Stimulated activated CD4-positive, alpha-beta T cell treated with anti-CD3 and anti-CD28 coated beads, Interleukin-4, amount 100 ng/mL, for 4 hours (primary cell): ENCODE measurements at places on chromosomes 1 and 21.

- DNase-seq, result no peak
These were observed 381 bp upstream of the KLHL20 start for GRCh38 chr1:173714441-173714758.

DNA sequence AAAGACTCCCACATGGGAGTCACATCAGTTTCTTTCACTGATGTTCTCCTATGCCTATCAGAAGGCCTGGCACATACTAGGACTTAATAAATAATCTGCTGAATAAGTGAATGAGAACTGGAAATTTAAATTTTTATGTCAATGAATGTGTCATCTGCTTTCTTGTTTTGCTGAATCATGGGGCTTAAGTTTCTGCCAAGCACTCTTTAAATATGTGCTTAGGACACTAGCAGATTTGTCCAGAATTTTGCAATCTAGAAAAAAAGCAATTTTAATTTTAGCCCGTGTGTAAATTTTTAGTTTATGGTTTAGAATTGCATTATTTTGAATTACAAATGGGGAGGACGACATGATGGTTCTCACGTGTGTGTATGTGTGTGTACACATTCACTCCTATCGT lies 803.1 kb downstream of the USP25 start:
- no peak for DNase-seq

- no peak for DNase-seq
These were observed 14.9 kb downstream of the MAP7D1 start for GRCh38 chr1:36170643-36171412.

- no peak for DNase-seq
These were observed 306.4 kb downstream of the DUSP10 start for GRCh38 chr1:221435504-221435904.

GRCh38 chr1:206725109-206725963 lies 40.6 kb downstream of the MAPKAPK2 start:
- peak; percentile 46 for DNase-seq

DNA sequence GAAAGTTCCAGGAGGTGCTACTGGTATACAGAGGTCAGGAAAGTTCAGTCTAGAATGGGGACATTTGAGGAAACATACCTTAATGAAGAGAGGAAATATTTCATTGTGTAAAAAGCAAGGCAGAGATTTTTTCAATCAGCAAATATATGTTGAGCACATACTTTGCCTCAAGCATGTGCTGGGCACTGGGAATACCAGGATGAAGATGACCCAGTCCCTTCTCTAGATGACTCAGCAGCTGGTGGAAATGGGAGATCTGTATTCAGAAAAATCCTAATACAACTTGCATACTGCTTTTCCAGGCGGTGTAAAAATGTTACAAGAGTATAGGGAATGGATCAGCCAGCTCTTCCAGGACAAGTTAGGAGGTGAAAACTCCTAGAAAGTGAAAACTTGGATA lies 229.3 kb downstream of the FGGY start:
- no peak for DNase-seq

GRCh38 chr1:221961532-221962292 lies 219.8 kb upstream of the DUSP10 start:
- peak; percentile 46 for DNase-seq

- no peak for DNase-seq
These were observed 257.7 kb downstream of the FAF1 start for GRCh38 chr1:50702395-50702794.

GRCh38 chr1:2330035-2330434 lies 61.3 kb downstream of the MORN1 start:
- no peak for DNase-seq

DNA sequence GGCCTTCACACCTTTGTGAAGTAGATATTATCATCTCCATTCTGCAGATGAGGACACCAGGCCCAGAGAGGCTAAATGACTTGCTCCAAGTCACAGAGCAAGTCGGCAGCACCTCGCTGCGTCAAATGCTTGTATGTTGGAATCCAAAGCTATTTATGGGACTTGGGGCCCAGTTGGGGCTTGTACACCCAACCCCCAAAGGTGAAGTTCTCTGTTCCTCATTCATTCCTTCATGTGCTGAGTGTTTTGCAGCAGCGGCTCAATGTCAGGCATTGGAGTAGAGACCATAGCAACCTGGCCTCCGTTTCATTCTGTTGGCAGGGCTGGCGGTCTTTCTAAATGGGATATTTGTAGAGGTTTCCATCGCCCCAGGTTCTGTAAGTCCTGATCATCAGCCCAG lies 113.4 kb upstream of the SLC25A33 start:
- no peak for DNase-seq

DNA sequence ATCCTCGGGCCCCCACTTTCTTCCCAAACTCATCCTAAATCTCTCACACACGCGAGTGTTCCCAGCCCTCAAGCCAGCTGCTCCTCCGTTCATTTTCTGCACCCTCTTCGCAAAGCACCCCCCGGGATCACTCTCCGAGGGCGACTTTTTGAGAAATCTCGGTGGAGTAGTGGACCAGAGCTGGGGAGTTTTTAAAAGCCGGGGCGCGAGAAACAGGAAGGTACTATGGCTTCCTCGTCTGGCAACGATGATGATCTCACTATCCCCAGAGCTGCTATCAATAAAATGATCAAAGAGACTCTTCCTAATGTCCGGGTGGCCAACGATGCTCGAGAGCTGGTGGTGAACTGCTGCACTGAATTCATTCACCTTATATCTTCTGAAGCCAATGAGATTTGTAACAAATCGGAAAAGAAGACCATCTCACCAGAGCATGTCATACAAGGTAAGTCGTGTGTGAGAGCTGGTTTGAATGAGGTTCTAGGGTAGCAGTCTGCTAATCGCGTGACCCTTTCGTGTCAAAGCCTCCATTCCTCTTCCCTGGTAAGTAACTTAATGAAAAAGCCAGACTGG lies 800 bp downstream of the DR1 start:
- DNase-seq, result peak; percentile 13

GRCh38 chr1:59703226-59703917 lies 111.4 kb upstream of the HOOK1 start:
- no peak for DNase-seq

- DNase-seq, result no peak
These were observed 7.4 kb upstream of the HYI start for GRCh38 chr1:43460988-43461693.

DNA sequence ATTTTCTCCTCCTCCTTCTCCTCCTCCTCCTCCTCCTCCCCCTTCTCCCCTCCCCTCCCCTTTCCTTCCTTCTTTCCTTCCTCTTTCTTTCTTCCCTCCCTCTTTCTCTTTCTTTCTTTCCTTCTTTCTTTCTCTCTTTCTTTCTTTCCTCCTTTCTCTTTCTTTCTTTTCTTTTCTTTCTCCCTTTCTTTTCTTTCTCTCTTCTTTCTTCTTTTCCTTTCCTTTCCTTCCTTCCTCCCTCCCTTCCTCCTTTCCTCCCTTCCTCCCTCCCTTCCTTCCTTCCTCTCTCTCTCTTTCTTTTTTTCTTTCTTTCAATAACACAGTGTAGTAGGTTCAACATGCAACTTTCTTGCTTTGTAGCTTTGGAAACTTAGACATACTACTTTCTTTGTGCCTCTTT lies 46.3 kb upstream of the ADGRL2 start:
- no peak for DNase-seq

DNA sequence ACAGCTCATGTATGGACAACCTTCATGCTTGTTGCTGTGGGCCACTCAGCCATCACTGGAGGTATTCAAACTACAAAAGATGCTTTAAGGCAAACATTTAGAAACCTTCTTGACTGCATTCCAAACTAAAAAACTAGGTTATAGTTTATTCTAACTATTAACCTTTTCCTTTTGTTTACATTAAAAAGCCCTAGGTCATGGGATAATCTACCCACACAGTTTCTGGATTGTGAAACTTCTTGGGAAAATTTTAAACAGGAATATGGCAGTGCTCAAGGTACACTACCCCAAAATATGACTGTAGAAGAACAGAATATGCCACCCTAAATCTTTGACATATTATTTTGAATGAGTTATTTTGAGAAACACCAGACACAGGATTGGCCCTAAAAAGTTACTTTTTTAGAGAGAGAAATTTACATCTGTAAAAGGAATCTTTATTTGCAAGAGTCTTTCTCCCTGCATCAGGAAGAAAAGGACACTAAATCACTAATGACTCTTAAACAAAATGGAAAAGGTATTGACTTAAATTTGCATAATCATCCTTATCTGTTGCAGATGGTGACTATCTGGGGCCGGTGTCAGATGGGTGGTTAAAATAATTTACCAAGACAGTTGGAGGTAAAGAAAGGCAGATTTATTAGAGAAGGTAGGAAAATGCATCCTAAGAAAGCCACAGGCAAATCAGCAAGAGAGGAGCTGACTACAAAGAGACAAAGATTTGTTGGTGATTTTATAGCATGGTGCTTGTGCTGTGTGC lies 25.1 kb upstream of the NUF2 start:
- DNase-seq, result no peak

GRCh38 chr1:21671915-21672314 lies 2.8 kb upstream of the RAP1GAP start:
- no peak for DNase-seq

DNA sequence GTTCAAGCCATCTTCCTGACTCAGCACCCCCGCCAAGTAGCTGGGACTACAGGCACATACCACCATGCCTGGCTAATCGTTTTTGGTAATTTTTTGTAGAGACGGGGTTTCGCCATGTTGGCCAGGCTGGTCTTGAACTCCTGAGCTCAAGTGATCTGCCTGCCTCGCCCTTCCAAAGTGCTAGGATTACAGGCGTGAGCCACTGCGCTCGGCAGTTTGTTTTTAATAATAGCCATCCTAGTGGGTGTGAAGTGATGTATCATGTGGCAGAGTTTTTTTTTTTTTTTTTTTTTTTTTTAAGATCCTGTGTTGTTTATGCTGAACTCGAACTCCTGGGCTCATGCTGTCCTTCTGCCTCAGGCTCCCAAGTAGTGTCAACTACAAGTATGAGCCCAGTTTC lies 51.8 kb downstream of the SPEN start:
- no peak for DNase-seq

DNA sequence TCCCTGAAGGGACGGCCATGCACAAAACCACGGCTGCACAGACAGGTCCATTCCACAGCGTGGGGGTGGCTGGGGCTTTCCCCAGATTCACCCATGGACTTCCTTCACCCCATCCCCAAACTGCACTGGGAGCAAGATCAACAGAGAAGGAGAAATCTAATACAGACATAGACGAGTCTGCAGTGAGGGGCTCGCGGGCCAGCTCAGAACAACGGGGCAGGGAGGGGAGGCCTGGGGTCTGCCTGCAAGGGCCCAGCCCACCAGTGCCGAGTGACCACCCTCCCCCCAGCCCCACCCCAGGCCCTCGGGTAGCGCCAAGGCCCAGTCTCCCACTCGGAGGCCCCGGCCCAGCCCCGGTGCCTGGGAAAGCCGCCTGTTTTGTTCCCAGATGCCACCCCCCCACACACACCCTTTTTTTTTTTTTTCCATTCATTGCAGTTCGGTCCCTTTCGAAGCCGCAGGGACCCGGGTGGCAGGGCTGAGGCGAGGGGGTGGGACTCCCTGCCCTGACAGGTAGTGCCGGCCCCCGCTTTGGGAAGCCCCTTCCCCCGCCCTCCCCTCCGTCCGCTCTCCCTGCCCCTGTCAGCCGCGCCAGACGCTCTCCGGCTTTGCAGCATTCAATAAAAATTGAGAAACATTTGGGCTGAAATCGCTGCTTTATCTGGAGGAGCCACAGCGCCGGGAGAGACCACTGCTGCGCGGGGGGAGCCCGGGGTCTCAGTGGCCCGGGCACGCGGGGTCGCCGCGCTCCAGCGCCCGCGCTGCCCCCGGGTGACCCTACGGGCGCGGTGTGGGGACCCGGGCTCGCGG lies 543 bp upstream of the EPHB2 start:
- peak; percentile 50 for DNase-seq

DNA sequence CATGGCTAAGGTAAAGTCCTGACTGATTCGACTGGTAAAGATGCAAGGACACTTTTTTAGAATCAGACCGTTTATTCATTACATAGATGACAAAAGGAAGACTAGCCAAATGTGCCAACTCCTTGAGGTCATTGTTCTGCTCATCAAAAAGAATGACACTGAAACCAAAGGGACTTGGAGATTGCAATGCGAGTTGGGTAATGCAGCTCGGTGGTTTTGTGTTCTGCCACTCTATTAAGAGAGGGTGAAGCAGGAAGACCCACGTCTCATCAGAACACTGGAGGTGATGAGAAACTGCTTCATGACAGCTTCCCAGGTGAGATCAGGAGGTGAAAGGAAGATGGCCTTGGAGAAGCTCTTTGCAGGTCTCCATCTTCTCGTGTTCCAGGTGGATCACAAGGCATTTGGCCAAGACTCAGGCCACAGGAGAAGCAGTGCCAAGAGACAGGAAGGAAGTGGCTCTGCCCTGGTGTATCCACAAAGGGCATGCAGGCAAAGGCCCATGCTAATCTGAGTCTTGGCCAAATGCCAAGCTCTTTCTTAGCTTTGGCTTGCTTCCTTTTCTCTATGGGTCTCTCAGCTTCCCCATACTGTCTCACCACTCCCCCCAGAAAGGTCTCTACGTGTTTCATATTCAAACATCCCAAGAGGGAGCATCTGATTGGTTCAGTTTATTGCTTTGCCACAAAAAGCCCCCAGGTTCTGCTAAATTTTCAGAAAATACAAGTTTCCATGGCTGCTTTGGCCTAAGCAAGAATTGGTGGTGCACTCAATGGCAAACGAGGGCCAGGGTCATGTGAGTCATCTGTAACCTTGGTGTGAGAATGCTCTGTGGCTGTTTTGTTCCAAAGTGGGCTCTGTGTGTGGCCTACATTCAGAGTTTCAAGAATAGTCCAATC lies 5.7 kb upstream of the CCT8 start:
- DNase-seq, result peak; percentile 14

- DNase-seq, result no peak
These were observed at the start of gene ASCL5 for GRCh38 chr1:201126832-201127754. ASCL5 (minus strand) TSS chr1:201127184; CDS start chr1:201115372, 11,812 bp downstream.

DNA sequence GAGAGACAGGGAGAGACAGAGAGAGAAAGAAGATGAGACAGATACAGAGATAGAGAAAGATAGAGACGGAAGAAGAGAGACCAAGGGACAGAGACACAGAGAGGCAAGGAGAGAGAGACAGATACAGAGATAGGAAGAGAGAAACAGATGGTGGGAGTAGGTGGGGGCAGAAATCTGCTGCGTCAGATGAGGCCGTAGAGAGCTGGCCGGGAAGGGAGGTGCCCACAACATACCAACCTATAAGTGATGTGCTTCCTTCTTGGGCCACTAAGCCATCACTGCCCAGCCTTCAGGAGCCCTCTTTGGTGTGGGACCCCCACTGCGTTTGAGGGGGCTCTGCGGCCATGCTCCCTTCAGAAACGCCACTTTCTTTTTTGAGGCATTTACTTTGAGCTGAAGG lies 307.6 kb upstream of the VAMP3 start:
- no peak for DNase-seq

- DNase-seq, result no peak
These were observed 47.0 kb downstream of the USP25 start for GRCh38 chr21:15776818-15777217.

DNA sequence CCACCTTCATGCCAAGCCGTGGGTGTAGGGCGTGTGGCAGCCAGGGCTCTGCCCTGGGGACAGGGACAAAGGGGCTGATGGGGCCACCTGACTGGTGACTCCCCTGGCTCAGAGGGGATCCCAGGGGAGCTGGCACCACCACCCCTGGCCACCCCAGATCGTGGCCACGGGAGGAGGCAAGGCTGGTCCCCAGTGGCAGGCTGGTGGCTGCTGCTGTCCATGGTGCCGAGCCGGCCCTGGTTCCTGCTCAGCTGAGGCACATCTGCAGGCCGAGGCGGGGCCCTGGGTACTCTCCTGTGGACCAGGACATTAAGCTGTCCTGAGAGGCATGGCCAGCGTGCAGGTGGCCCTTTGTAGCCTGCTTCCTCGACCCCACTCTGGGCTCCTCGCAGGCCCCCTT lies 6.5 kb downstream of the PLCH2 start:
- no peak for DNase-seq
